ENCODE measurements at places on chromosomes 4 and X. TPM values are rescaled to one million over a fixed set of nuclear protein-coding genes. Genes with fewer than 3 reads are reported as not detected.

FGG gene
- total RNA-seq, result not detected

TAPT1 gene
- 34.2 TPM for total RNA-seq

DNA sequence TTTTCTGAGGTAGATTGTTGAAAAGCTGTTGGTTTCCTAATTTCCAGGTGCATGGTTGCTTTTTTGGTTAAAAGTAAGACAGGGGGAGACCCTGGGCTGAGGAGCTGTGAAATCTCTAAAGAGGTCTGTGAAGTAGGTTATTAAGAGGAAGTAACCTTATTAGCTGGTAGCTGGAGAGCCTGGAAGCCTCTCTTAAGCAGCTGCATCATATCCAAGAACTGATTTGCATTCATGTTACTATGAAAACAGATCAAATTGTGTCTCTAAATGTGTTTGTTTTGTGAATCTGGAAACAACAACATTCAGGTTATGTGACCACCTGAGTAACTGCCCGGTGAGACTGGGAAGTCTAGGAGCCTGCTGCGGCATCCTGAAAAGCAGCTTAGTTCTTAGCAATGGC is 54.1 kb downstream of the ARHGAP10 start:
- DNase-seq, result no peak

ABCG2 gene
- total RNA-seq, result 1.0 TPM

AWAT2 gene
- total RNA-seq, result not detected

VSIG4 gene
- total RNA-seq, result 65.1 TPM

DNA sequence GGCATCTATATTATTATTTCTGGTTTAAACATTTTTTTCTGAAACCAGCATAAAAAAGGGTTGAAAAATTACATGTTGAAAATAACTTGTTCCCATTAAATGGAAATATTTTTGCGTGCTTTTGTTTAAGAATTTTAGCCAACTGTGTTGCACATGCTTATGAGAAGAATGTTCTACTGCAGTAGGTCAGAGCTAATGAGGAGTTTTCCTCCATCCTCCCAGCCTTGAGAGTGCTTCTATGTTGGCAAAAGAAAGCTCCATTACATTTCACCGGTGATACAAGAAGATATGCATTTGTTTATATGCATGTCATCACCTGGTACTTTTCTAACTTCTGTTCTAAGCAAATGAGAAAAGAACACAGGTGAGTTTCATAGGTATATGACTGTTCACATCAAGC is 13.6 kb upstream of the TDO2 start:
- DNase-seq, result no peak

DNA sequence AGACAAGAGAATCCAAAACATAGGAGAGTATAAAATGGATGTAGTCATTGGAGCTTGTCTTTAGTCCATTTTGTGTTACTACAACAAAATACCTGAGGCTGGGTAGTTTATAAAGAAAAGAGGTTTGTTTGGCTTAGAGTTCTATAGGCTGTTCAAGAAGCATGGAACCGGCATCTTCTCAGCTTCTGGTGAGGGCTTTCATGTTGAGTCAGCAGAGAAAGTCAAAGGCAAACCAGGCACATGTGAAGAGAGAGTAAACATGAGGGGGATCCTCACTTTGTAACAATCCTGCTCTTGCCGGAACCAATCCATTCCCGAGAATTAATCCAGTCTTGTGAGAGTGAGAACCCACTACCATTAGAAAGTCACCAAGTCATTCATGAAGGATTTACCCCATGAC is 8.1 kb upstream of the HCCS start:
- DNase-seq, result no peak

EREG gene
- total RNA-seq, result not detected

DNA sequence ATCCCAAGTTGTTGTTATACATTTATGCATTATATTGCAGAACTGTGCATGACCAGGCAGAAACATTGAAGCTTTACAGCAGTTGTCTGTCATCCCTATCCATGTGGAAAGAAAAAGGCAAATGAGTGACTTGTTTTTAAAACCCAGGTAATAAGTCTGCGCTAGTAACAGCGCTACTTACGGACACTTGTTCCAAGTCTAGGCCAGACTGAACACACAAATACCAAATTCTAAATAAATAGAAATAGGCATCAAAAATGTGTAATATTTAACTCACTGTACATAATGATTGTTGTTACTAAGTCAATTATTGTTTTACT is 548 bp upstream of the MAML3 start:
- no peak for DNase-seq
